Fibroblast of skin of left quadriceps (primary cell): ENCODE measurements at places on chromosomes 12 and 14.

- DNase-seq = no peak
Measured at GRCh38 chr14:74649673-74650072, 37.6 kb upstream of the LTBP2 start.

GRCh38 chr12:125287155-125287847 lies 222.1 kb downstream of the AACS start:
- no peak for DNase-seq

DNA sequence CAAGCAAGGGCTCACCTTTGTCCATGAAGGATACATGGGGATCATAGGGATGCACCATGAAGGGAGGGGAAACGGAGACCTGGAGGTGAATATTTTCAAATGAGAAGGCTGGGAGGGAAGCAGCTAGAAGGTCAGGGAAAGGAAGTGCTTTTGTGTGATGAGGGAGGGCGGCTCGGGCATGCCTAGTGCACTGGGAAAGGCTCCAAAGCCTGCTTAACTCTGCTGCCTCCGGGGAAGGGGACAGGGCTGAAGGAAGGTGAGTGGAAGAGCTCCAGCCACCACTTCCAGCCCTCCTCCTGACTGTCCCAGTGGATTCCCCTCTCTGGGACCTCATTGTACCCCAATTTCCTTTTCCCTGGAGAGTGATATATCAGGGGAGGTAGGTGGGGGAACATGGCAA lies 149.4 kb upstream of the PRMT8 start:
- no peak for DNase-seq

DNA sequence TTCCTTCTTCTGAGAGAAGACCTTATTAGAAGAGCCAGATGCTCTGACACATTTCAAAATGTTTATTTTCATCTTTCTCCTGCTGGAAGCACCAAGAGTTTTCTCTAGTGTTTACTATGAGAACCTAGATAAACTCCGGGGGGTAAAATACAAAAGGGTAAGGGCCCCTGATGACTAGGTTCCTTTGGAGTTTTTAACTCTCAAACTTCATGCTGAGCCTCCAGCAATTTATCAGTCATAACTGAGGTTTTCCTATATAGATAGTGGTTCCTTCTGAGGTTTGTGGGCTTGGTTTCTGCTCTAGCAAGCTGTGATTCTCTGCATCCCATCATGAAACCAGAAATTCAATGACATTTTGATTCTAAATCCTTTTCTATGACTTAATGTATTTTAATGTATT lies 210.9 kb downstream of the LRFN5 start:
- DNase-seq = no peak

DNA sequence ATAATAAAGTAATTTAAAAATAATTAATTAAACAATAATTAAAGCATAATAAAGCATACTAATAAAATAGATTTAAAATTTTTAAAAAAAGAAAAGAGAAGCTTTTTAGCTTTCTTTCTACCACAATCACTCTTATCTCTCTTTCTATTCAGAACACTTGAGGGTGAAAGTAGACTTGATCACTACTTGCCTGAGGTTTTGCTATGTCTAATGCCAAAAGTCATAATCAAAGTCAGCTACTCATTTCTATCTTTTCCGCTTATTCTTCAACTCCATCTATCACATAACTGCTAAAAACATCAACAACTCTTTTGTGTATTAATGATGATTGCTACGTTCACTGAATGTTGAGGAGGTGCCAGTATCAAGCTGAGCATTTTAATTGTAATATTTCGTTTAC lies 202.0 kb upstream of the KRR1 start:
- DNase-seq = no peak

- DNase-seq = no peak
Measured at GRCh38 chr12:131863711-131864396, 30.6 kb upstream of the ULK1 start.

GRCh38 chr12:101698800-101699347 lies 1.4 kb downstream of the CHPT1 start:
- DNase-seq = no peak

DNA sequence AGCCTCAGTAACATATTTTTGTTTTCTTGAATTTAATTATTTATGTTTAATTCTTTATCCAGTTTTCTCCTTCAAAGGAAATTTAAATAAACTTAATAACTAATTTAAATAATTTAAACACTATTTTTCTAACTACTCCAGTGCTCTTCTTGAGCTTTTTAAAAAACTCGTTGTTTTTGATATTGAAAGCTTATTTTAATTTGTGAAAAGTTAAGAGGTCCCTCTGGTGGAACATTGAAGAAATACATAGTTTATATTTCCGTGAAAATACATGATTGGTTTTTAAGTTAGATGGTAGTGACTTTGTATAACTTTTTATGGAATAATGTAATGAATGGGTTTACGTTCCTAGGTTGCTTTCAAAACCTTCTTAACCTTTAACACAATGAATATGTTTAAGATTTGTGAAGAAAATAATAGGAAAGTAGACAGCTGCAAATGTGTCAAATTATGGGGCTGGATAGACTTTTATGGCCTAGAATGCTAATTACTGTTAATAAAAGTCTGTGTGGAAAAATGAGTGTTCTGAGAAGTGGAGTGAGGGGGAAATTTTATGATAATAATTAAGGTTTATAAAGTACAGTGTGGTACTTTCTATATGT lies 45.9 kb upstream of the MSRB3 start:
- no peak for DNase-seq

DNA sequence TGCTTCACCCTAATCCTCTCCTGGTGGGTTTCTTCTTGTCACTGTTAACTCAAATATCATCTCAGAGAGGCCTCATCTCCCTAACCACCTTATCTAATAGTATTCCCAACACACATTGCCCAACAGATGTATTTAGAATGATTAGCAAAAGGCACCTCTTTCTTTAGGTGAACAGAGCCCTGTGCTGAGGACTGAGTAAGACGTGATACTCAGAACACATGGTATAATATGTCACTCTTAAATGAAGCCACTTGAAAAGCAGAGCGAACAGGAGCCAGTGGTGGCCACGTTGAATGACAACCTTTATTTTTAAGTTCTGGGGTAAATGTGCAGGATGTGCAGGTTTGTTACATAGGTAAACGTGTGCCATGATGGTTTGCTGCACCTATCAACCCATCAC lies 1.5 kb upstream of the KSR2 start:
- no peak for DNase-seq

DNA sequence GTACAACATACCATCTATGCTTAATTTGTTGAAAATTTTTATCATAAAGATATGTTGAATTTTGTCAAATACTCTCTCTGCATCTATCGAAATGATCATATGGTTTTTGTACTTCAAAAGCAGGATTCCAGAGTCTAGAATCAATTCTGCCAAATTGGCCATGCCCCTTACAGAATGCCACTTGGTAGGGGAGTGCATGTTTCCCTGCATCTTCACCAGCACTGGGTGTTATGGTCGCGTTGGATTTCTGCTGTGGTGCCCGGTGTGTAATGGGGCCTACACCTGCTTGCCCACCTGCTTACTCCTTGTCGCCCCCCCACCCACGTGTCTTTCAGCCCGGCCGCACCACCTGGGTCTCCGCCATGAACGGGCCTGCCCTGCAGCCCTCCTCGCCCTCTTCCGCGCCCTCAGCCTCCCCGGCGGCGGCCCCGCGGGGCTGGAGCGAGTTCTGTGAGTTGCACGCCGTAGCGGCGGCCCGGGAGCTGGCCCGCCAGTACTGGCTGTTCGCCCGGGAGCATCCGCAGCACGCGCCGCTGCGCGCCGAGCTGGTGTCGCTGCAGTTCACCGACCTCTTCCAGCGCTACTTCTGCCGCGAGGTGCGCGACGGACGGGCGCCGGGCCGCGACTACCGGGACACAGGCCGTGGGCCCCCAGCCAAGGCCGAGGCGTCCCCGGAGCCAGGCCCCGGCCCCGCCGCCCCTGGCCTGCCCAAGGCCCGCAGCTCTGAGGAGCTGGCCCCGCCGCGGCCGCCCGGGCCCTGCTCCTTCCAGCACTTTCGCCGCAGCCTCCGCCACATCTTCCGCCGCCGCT lies 12.3 kb downstream of the SH2B3 start:
- DNase-seq = no peak

- DNase-seq = no peak
Measured at GRCh38 chr12:27434673-27435565, 11.6 kb upstream of the SMCO2 start.

- DNase-seq = no peak
Measured at GRCh38 chr14:90576981-90577660, 180.3 kb downstream of the CALM1 start.

- DNase-seq = no peak
Measured at GRCh38 chr12:46442239-46442638, 69.7 kb upstream of the SLC38A2 start.

- DNase-seq = no peak
Measured at GRCh38 chr12:81517296-81517695, 241.9 kb downstream of the PPFIA2 start.

- DNase-seq = no peak
Measured at GRCh38 chr12:43348221-43348620, 203.8 kb downstream of the ADAMTS20 start.

GRCh38 chr14:94355191-94355794 lies 32.2 kb upstream of the SERPINA6 start:
- DNase-seq = peak; percentile 30

- DNase-seq = no peak
Measured at GRCh38 chr12:4191149-4191548, 82.4 kb upstream of the CCND2 start.

DNA sequence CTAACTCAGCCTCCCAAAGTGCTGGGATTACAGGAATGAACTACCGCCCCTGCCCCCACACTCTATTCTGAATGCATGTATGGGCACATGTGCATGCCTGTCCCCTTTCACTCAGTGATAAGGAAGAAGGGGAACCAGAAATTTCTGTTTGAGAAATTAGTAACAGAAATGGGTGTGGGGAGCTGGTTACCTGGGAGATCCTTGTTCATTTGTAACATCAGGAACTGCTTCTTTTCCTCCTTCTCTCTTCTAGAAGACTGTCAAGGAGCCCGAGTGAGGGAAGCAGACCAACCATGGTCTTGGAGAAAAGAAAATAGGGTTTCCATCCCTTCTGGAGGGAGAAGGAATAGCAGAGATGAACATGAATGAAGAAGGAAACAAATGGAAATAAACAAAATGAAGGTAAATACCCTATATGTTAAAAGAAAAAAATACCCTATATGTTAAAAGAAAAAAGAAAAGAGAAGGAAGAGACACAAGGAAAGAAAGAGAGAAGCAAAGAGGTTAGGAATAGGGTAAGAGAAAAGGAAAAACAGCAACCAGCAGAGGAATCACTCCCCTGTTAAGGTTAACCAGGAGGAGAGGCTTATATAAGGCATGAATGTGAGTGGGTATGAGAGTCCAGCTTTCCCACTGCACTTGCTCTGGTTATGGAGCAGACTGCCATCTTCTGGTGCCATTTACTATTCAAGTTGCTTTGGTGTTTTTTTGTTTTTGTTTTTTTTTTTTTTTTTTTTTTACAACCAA lies 3.3 kb downstream of the PPP1R3E start:
- no peak for DNase-seq

GRCh38 chr12:58225203-58225877 lies 284.0 kb downstream of the ATP23 start:
- no peak for DNase-seq

- peak; percentile 75 for DNase-seq
Measured at GRCh38 chr12:29041621-29042020, 107.5 kb upstream of the FAR2 start.

- no peak for DNase-seq
Measured at GRCh38 chr12:90833228-90833627, 121.7 kb downstream of the CCER1 start.

DNA sequence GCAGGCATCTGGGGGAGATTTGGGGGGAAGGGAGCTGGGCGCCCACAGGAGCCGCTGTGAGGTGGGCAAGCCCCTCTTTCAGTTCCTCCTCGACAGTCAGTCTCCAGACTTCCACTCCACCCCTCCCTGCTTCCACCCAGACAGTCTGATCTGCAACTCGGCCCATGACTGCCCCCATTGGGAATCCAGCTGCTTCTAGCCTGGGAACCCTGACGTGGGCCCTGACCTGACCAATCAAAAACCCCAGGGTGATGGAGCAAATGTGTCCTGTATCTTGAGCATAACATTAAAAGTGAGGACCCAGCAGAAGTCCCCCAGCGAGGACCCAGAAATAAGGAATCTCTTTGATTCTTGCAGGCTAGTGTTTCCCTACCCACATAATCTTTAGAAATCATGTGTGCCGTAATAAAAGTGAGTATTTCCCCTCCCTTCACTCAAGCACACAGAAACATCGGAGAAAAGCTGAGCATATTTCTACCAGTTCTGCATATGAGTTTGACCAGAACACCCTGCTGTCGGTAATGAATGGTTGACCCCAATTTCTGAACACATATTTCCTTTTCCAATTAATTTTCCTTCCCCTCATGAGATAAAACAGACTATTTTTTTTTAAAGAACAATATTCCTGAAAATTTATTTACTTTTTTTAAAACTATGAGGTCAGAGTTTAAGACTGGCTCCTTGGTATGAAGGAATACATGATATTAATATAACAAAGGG lies 6.4 kb downstream of the SSH1 start:
- DNase-seq = peak; percentile 63

DNA sequence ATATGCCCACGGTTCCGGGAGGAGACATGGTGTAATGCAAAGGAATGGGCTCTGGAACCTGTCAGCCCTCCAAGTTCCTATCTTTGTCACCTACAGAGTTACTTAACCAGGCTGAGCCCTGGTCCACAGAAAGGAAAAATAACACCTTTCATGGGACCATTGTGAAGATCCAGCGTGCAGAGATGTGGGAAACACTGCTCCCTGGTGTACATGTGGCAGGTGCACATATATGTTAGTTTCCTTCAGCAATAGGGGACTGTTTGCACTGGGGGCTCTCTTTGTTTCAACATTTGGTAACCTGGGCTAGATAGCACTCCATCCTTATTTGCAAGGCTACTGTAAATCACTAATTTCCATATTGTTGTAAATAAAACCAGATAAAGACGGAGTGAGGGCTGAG lies 72.3 kb downstream of the ANO2 start:
- peak; percentile 17 for DNase-seq

DNA sequence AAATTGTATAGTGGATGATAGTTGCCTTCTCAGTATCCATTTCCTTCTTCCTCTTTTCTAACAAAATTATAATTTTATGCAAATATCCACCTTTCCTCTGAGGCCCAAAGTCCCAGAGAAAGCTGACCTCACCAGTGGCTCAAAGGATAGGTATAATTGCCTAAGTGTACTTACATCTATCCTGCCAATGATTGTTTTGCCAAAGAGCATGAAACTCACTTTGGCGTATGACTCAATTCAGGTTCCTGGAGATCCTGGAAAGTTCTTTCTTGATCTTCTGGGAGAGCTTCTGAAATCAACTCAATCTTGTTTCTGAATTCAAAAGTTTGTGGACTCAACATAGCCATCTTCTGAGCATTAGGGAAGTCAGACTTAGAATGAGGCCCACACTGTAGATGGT lies 10.5 kb upstream of the RBM25 start:
- no peak for DNase-seq

DNA sequence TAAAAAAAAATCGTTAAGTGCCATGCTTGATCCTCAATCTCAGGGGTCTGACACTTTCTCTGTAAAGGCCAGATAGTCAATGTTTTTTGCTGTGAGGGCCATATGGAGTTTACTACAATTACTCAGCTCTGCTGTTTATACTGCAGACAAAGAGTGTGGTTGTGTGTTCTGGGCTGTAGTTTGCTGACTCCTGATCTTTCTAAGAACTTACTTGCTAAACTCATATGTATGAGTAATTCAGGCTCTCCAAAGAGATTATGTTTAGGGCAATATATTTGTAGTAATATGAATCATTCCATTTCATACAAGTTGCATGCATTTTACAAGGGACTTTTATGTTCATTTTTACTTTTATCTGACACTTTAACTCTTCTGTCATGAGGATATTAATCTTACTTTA lies 188.2 kb downstream of the TMTC2 start:
- DNase-seq = peak; percentile 16

- no peak for DNase-seq
Measured at GRCh38 chr14:37643701-37644100, 48.3 kb downstream of the TTC6 start.
